GOT3 (cell line): ENCODE measurements at places on chromosomes 2 and 18.

DNA sequence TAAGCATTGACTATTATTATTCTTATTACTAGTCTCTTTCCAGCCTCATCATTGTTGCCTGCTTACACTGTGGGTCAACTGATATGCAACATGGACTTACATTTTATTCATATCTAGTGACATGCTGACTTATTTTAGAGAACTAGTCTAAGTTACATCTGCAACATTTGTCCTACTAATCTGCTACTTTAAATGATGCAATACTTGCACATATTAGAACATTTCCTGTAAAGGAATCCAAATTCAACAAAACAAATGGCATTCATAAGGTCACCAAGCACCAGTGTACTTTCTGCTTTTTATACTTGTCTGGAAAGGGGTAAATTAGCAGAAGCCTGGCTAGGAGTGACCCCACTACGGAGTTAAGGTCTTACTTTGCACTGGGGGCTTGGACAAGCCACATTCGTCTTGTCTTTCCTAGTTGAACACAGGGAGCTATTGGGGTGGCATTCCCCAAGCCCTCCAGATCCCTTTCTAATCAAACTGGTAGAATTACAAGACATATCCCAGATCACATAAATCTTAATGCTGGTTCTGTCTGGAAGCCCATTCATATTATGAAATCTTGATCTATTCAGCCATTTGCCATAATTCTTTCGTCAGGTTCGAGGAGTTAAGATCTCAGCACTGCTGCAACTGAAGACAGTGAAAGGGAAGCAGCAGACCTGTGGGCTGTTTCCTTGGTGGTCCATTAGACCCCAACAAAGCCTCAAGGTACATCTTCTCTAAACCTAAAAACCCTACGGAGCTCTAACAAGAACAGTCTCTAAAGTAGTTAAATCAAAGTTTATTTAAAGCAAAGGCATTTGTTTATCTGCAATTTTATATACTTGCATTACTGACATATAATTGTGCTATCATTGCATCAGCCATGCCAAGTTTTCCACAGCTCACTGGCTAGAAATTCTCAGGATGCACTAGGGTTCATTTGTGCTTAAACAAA is 49.9 kb upstream of the RTN4 start:
- DNase-seq: no peak

GRCh38 chr2:41414486-41415230 is 633.2 kb upstream of the PKDCC start:
- no peak for DNase-seq

DNA sequence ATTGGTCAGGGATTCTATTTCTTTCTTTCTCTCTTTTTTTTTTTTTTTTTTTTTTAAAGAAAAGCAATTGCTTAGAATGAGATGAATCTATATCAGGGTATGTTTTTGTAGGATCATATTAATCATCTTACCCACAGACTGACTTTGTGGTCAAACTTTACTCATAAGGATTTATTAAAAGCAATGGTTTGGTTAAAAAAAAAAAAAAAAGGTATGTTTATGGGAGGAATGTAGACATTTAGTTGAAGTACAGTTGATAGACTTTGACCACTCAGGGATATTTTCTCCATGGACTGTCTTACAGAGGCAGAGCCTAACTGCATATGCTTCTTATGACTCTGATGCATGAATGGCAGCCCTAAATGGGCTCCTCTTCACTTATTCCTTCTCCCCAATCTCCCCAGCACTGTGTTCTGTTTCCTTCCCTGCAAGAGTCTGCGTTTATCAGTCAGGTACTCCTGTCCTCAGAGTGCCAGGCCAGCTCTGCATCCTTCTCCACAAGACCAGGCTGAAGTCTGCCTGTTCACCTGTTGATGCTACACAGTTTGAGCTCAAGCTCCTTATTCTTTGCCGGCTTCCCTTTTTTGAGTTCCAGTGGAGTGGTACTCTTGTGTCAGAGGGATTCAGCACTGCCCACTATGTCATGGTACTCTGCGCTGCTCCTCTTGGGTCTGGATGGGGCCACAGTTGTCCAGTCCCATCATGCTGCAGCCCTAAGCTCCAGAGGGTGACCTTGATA is 24.3 kb downstream of the CRIM1 start:
- no peak for DNase-seq

DNA sequence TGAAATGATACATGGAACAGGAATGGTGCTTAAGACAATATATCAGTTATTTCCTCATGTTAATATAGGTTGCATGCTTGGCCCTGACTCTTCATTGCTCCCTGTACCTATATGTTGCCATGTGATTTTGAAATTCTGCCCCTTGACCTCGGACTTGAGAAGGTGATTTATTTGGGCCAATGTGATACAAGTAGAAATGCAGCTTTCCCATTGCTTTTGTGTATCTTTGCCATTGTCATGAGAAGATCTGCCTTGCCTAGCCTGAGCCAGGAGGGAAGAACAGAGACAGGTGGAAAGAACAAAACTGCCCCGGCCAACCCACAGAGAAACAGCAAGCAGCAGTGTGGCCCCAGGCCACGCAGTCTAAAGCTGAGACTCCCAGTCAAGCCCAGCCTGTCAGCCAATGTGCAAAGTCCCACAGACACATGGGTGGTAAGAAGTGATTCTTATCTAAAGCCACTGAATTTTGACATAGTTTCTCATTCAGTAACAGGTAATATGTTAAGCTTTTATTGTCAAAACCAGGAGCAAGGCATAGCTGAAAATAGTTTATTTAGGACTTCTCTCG is 245.7 kb upstream of the RND3 start:
- no peak for DNase-seq

DNA sequence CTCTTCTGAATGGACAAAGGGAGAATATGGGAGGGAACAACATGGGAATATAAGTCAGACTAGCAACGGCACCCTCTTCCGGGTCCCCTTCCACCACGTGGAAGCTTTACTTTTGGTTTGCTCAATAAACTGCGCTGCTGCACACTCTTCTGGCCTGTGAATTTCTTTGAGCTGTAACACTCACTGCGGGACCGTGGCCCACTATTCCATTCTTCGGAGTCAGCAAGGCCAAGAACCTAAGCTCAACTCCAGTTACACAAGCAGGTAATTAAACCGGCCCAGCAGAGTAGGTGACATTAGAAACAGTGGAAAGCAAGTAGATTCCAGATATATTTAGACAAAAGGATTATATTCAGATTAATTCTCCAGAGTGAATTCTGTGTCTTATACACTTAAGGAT is 697.4 kb upstream of the NXPH2 start:
- no peak for DNase-seq

DNA sequence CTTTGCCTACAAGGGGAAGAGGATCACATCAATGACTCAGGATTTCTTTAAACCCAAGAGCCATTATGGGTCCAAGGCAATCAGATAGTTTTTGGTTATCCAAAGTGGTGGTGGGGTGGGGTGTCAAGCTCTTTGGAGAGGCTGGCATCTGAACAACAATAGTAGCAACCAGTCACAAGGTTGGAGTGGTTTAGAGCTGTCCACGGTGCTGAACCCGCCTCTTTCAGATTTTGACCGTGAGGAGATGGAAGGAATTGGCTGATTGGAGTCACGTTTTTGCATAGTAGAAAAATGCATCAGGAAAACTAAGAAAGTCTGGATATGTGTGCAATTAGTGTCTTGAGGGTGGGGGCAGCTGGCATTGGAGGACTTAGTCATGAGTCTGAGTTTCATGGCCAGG is 159.9 kb downstream of the LOXHD1 start:
- DNase-seq: no peak

DNA sequence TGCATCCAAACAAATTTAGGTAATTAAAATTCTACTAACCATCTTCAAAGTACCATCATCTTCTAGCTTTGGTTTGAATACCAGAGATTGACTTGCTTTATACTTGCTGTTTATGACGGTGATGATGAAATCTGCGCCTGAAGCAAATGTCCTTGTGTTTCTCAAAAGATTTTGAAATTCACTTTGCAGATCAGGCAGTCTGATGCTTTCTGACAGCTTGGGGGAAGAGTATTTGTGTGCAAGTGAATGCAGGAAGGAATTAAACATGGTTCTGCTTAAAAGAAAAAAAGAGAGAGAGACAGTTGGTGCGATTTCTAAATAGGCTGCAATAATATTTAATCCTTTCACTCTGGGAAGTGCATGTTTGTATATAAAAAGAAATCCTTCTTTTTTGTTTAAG is 29.6 kb downstream of the CSRNP3 start:
- DNase-seq: no peak

GRCh38 chr2:193272011-193272410 is 1077.3 kb upstream of the TMEFF2 start:
- no peak for DNase-seq

DNA sequence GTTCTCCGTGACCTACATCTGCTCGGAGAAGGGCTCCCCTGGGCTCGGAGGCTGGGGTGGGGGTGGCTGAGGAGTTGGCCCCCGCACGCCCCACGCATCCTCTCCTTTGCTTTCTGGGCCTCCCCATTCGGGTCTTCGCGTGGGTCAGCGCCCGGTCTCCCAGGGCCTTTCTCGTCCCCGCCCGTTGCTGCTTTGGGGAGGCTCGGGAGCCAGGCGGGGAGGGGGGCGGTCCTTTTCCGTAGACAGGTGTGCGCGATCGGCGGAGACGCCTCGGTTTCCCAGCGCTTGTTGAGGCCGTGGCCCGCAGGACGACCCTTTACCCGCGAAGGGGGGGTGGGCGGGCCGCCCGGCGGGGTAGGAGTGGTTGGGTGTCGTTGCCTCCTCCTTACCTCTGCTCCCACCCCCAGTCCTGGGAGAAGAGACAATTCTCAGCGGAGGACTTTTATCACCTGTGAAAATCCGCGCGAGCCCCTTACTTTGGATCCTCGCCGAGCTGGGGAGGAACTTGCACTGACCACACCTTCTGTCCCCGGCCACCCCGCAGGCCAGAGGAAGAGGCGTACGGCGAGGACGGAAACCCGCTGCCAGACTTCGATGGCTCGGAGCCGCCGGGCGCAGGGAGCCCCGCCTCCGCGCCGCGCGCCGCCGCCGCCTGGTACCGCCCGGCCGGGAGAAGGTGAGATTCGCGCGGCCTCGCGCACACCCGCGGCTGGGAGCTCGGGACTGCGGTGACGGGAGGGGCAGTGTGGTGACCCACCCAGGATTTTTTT is 2.6 kb downstream of the ADCYAP1 start:
- DNase-seq: no peak

GRCh38 chr2:60520917-60521539 is 32.4 kb downstream of the BCL11A start:
- no peak for DNase-seq

DNA sequence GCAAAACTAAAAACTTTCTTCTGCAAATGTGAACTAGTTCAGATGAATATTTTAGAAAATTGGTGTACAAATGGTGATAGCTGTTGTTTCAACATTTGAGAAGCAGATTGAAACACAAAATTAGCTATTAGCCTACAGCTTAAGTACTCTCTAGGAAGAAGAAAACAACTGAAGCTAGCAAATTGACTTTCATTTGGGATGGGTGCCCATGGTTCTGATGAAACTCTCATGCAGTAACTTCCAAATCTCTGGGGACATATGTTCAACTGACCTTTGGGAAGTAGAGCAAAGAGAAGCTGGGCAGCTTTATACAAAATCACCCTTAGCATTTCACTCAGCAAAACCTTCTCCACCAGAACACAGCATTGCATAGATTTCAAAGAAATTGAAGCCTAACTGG is 119.0 kb downstream of the GALNT13 start:
- DNase-seq: no peak

DNA sequence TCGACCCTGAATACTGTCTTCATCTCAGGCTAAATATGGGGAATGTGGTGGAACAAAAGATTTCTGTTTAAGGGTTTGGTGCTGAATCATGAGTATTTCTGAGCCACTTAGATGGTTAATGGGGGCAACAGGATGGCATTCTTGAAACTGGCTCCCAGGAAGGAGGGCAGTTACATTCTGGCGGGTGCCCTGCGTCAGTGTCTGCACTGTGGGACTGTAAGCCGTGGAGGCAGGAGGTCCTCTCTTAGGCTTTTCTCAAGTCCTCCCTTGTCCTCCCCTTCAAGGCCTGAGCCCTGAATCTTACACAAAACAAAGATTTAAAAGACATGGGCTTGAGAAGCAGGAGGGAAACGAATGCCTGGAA is 45.7 kb downstream of the PSD4 start:
- DNase-seq: no peak

- no peak for DNase-seq
Observed at GRCh38 chr2:189982087-189982486, 80.4 kb downstream of the MSTN start.

- DNase-seq: no peak
Observed at GRCh38 chr2:76678383-76679024, 843.7 kb downstream of the LRRTM4 start.

- DNase-seq: no peak
Observed at GRCh38 chr2:43024515-43025011, 201.8 kb downstream of the ZFP36L2 start.

DNA sequence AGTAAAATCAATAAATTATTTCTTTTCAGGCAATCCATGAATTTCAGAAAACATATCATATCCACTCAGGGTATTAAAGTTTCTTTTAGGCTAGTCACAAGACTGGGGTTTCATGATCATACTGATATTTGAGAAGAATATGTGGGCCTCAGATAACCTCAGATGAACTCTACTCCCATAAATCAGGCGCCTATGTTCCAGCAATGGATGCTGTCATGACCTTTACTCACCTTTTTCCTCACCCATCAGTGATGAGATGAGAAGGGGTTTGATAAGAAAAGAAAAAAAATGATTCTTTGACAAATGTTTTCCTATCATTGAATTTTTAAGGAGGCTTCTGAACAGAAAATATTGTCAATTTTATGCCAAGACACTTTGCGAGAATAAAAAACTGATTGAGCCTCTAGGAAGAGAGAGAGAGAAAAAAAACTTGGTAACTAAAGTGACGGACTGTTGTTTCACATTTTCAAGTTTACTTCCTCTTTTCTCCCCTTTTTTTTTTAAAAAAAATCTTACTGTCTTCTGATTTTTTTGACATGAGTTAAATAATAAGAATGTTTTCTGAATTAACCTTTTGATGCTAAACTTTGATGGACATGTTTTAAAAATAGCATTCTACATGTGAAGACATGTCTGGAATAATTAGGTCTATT is 309.1 kb upstream of the MAP2 start:
- no peak for DNase-seq

DNA sequence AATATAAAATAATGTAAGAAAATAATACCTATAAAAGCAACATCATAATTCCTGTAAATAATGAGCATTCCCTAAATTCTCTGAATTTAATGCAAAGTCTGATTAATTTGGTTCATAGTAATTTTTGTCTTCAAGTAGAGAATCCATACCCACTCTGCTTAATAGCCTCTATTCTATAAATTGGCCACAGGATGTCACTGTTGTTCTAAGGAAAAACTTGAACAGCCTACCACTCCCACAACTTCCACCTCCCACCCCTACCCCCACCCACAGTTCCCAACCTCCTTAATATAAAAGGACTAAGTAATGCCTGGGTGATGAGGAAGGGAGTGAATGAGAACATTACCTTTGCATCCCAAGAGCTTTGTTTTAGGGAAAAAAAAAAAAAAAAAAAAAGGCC is 27.2 kb upstream of the BBS5 start:
- DNase-seq: no peak

- DNase-seq: no peak
Observed at GRCh38 chr2:28434600-28434989, 41.9 kb downstream of the FOSL2 start.

GRCh38 chr2:239528146-239528545 is 127.3 kb upstream of the HDAC4 start:
- DNase-seq: no peak
